ENCODE measurements at places on chromosomes 5 and 9.

DNA sequence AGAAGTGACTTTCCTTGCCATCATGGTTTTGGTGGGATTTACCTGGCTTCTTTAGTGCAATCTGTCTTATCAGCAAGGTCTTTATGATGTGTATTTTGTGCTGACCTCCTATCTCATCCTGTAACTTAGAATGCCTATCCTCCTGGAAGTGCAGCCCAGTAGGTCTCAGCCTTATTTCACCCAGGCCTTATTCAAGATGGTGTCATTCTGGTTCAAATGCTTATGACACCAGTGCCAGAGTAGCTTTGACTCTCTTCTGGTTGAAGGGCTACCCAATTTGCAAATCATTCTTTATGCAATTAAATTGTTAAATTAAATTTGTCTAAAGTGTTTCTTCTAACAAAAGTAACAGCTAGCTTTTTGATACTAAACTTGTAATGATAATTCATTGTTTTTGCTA is 58.8 kb upstream of the PRDM9 start:
- DNase-seq: no peak

GRCh38 chr9:71781391-71781790 is 13.1 kb upstream of the CEMIP2 start:
- no peak for DNase-seq

GRCh38 chr5:72621576-72621975 is 114.4 kb upstream of the ZNF366 start:
- no peak for DNase-seq

DNA sequence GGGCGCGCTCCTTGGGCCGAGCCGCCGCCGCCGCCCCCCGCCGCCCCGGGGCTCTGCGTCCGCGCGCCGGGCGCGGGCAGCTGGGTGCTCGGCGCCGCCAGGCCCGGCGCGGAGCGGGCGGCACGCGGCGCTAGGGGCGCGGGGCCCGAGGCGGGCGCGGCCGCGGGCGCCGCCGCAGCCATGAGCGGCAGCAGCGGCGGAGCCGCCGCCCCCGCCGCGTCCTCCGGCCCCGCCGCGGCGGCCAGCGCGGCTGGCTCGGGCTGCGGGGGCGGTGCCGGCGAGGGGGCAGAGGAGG is 351 bp downstream of the TRIO start:
- no peak for DNase-seq

- no peak for DNase-seq
These were observed 323.7 kb downstream of the NPR3 start for GRCh38 chr5:33034777-33035176.

DNA sequence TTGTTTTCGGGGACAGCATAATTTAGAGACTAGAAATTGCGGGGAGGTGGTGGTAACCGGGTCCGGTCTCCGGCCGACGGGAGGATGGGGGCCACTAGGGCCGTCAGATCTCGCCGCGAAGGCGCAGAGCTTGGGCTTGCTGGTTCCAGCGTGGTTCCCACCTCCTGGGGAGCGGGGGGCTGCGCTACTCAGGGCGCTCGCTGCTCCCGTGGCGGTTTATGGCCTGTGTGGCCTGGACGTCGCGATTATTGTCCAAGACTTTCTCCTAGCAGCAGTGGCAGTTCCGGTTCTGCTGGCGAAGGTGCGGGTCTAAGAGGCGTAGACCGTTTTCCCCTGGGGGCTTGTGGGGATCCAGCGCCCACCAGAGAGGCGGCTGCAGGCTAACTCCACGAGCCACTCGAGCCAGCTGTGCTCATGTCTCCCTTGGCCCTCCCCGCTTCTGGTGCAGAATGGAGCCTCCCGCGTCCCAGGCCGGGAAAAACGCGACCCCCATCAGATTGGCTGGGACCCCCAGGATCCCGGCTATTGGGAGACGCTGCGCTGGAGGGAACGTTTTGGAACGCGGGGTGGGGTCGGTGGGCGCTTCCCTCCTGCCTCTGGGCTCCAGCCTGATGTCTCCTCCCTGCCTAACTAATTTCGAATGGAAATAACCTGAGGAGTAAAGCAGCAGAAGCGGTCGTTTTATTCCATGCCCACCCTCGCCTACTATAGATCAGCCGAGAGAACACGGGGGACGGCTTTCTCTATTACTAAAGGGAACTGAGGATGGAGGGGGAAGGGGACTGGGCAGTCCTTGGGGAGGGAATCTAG is 87.1 kb downstream of the ENTREP1 start:
- no peak for DNase-seq

DNA sequence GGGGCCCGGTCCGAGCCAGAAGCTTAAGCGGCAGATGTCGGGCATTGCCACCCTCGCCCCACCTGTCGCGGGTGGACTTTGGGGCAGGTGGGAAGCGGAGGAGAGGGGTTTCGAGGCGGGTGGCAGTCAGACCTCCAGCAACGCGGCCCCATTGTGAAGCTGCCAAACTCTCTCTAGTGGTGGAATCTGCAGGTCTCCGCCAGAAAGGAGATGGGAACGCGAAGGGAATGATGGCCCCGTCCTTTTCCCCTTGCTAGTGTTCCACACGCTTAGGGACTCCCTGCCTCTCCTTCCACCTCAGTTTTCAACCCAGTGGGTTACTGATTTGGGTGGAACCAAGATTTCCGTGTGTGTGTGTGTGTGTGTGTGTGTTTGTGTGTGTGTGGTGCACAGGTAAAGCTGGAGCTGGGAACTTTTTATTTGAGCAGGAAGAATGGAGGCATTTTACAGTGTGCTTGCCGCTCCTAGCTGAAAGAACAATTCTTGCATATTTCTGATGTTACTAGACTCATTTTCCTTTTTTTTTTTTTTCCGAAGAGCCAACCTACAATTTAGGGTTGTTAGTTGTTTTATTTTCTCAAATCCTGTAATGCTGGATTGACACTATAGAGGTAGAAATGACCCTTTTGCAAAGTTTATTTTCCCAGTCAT is 1.3 kb downstream of the MACIR start:
- no peak for DNase-seq

DNA sequence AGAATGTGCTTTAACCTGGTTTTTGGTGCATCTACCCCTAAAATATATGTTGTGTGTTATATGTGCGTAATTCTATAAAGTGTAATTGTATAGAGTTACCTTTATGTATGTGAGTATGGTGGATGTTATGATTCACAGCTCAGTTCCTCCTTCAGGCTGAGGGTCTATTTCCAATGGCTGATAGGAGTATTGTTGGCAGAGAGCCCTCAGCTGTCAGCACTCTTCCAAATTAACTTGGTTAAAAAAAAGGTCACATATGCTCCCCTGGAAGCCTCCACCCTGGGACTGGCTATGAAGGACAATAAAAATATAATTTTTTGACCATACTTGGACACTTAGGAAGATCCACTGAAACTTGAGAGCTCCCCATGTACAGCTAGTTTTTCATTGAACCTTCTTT is 250.4 kb upstream of the CDH12 start:
- no peak for DNase-seq

GRCh38 chr9:21904371-21904770 is 89.8 kb downstream of the CDKN2A start:
- no peak for DNase-seq

- DNase-seq: no peak
These were observed 48.8 kb upstream of the GALNT10 start for GRCh38 chr5:154141745-154142221.

GRCh38 chr9:22088717-22089061 is 79.6 kb upstream of the CDKN2B start:
- no peak for DNase-seq

- DNase-seq: no peak
These were observed 49.5 kb upstream of the CD180 start for GRCh38 chr5:67246108-67246507.

DNA sequence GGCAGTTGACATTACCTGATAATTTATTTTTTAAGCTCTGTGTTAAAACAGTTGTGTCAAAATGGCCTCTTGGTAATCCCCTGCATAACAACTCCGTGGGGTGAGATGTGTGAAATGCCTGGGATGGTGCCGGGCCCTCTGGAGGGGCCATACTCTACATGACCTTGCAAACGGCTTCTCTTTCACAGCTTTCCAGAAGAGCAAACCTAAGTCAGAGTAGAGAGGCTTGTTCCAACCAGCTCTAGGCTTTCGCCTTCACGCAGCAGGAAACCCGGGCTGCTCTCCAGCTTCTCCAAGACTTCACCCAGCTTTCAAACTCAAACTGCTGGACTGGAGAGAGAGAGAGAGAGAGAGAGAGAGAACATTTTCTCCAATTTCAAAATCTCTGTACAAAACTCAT is 120.1 kb downstream of the SNX18 start:
- no peak for DNase-seq
